Activated CD8-positive, alpha-beta memory T cell treated with anti-CD3 and anti-CD28 coated beads, Interleukin-2, amount 50 U/mL, for 4 hours (primary cell): ENCODE measurements at places on chromosomes 3 and 15.

GRCh38 chr15:70556151-70556741 is 207.1 kb downstream of the UACA start:
- no peak for DNase-seq

GRCh38 chr15:51780636-51781035 is 29.2 kb downstream of the TMOD2 start:
- DNase-seq, result no peak

DNA sequence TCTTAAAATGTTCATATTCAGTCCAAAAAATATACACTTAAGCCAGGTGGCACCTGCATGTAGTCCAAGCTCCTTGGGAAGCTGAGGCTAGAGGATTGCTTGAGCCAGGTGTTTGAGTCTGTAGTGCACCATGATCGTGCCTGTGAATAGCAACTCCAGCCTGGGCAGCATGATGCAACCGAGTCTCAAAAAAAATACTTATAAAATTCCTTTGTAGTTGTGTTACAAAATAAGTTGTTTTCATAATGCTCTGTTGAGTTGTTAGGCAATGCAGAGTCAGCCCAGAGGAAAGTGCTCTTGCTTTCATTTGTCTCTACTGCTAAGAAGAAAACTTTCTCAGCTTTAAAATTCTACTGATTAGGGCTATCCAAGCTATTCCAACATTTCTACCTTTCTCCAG is 442.8 kb upstream of the ARRDC4 start:
- no peak for DNase-seq

- no peak for DNase-seq
Measured at GRCh38 chr15:101126618-101127505, 125.0 kb downstream of the CHSY1 start.

DNA sequence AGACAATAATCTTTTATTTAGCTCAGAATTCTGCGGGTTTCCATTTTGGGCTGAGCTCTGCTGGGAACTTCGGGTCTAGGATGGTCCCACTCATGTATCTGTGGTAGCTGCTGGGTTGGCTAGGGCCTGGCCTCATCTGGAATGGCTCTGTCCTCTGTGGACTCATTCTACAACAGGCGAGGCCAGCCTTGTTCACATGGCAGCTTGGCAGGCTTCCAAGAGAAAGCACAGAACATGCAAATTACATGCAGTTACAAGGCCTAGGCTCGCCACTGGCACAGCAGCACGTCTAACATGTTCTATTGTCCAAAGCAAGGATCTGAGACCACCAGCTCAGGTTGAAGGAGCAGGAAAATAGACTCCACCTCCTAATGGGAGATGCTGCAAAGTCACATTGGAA is 431.4 kb downstream of the PDCD6IP start:
- no peak for DNase-seq

- DNase-seq, result no peak
Measured at GRCh38 chr3:38163117-38163840, 2.1 kb upstream of the OXSR1 start.

DNA sequence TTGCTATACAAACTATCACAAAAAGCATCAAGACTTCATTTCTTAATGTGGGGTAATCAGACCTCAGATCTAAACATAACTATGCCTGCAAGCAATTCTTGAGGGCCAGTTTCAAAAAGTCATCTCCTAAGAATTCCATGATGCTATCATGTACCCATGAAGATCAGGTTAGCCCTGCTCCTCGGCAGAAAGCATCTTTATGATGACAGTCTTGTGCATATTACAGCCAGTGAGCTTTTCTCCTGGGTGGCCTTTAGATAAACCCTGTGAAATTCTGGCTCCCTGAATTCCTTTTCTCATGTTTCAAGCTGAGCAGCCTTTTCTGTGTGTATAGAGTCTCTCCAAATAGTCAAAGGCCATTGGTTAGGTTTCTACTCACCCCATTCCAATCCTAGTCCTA is 201.9 kb upstream of the MCTP2 start:
- DNase-seq, result no peak

DNA sequence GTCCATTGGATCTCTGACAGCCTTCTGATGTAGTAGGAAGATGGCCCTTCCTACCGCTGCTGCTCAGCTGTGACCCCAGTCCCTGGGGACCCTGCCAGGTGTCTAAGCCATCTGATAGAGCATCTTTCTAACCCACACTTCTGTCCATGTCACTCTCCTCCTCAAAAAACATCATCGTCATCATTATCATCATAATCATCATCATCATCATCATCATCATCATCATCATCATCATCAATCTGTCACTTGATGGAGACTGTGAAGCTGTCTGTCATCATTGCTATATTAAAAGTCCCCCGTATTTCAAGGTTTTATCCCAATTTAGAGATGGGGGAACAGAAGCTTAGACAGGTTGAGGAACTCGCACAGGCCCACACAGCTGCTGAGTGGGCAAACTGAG is 75.1 kb upstream of the SLC6A11 start:
- no peak for DNase-seq

DNA sequence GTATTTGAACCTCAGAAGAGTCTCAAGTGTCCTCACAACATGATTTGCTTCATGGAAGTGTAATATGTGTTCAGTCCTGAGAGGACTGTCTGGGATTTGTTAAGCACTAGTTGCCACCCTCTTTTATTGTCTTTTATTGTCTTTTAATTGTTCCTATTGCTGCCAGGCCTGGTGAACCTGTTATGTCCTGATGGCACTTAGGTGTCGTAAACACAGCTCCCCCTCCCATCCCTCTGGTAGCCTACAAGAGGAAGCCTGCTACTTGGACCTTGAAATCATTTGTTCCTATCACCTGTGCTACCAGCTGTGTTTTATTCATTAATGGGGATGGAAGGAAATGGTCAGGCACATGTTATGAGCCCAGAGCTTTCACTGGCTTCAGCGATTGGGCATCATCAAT is 19.3 kb downstream of the CCNB2 start:
- DNase-seq, result no peak

DNA sequence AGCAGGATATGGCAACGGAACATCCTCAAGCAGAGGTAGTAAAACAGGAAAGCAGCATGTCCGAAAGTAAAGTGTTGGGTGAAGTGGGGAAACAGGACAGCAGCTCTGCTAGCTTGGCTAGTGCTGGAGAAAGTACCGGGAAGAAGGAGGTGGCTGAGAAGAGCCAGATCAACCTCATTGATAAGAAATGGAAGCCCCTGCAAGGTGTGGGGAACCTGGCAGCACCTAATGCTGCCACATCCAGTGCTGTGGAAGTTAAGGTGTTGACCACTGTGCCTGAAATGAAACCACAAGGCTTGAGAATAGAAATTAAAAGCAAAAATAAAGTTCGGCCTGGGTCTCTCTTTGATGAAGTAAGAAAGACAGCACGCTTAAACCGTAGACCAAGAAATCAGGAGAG is 14.3 kb upstream of the ZBTB47 start:
- DNase-seq, result no peak

DNA sequence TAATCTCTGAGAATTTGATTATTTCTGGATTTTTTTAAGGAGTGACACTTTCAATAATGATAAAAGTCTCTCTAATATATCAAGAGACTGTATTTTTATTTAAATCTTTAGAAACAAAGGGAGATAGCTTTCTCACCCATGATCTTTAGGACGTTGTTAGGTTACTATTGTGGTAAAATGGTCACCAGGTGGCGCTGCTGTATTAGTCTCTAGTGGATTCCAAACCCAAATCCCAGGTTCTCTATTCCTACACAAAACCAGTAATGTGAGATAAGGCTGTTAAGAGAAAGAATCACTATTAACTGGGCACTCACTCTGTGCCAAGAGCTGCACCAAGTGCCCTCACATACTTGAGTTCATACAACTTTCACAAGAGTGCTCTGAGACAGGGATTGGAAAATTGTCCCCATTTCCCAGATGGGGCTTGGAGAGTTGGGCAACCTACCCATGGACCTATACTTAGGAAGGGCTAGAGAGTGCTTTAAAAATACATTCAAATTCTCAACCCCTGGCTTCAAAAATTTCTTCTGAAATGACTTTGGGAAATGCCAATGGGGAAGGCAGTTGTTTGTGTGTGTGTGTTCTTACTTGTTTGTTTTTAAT is 593.4 kb upstream of the TGFBR2 start:
- DNase-seq, result peak; percentile 46

- no peak for DNase-seq
Measured at GRCh38 chr3:178562947-178563232, 26.7 kb downstream of the KCNMB2 start.

DNA sequence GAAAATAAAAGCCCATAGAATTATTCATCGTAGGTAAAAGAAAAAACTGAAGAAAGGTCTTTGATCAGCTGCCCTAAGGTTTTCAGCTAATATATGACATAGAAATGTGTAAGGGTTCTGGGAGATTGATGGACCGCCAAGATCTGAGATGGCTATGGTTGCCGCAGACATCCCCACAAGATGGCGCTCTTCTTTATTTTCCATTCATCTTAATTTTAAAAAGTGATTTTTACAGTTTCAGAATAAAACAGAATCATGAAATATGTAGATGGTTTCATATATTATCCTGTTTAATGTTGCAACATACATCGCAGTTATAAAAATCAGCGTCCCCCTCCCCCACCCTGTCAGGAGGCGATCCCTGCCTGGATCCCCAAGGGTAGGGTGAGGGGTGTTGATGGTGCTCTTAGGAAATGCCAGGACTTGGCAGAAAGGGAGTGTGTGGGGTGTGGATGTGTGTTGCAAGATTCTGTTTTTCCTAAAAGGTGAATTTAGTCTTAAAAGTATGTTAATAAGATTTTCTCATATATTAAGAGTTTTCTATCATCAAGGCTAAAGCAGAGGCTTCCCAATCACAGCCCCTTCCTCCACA is 68.8 kb downstream of the ANXA2 start:
- peak; percentile 20 for DNase-seq

DNA sequence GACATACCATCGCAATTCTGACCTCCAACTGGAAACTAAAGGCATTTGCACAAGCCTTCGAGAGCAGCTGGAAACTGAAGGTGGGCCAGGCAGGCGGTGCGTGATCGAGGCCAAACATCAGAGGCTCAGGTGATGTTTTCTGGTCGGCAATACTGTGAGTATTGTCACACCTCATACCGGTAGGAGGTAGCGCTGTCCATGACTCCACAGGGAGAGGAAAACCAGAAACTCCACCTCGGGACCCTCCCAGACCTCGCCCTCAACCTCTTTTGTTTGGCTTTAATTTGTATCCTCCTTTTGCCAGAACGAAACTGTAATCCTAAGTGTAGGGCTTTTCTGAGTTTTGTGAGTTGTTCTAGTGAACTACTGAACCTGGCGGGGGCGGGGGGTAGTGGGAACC is 43.6 kb downstream of the LDHAL6B start:
- DNase-seq, result no peak

GRCh38 chr3:80993241-80993945 is 768.1 kb downstream of the GBE1 start:
- DNase-seq, result no peak

DNA sequence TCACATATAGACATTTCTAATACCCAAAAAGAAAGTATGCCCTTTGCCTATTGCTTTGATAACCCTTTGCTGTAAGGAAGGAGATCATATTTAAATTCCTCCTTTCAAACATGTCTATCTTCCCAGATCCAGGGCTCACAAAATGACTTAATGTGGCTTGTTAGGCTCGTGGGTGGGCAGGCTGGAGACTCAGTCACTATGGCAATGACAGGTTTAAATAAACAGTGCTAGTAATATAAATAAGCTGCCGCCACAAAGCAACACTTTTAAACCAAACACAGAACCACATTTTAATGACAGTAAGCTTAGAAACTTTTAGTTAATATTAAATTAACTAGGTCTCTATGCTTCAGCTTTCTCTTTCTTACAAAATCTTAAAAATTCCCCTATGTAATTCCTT is 616.0 kb upstream of the NAALADL2 start:
- DNase-seq, result no peak

- no peak for DNase-seq
Measured at GRCh38 chr15:64213646-64214045, 50.8 kb upstream of the PPIB start.

DNA sequence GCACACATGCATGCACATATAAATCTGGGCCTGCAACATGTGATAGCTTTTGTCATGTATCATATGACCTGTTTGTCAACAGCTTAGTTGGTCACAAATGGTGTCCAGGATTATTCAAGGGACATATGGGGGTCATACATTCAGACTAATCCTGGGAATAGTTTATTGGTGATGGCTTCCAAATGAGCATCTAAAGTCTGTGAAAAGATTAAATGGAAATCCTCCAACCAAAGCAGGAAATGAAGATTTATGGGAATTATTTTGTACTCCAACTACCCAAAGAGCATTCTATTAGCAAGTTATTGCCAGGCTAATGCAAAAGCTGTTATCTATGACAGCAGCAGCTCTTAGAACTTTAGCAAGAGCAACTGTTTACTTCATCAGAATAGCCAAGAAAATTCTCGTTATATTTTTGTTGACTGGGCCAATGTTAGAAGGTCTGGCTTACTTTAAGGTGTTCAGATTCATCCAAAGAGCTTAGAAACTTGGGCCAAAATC is 7.1 kb downstream of the FSTL1 start:
- no peak for DNase-seq

DNA sequence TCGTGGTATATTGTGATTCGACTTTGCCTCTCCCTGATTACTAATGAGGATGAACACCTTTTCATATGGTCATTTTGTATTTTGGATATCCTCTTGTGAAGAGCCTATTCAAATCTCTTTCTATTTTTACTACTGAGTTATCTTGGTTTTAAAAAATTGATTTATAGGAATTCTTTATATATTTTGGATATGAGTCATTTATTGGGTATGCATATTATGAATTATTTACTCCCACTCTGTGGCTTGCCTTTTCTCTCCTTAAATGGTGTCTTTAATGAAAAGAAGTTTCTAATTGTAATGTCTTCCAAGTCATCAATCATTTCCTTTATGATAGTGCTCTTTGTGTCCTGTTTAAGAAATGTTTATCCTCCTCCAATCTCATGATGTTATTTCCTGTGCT is 191.5 kb upstream of the DPH6 start:
- no peak for DNase-seq

- DNase-seq, result no peak
Measured at GRCh38 chr3:189158034-189158433, 13.7 kb upstream of the TPRG1 start.

GRCh38 chr15:38532728-38533127 is 31.9 kb downstream of the RASGRP1 start:
- DNase-seq, result no peak

- DNase-seq, result no peak
Measured at GRCh38 chr15:45169608-45170480, 17.9 kb downstream of the SHF start.

DNA sequence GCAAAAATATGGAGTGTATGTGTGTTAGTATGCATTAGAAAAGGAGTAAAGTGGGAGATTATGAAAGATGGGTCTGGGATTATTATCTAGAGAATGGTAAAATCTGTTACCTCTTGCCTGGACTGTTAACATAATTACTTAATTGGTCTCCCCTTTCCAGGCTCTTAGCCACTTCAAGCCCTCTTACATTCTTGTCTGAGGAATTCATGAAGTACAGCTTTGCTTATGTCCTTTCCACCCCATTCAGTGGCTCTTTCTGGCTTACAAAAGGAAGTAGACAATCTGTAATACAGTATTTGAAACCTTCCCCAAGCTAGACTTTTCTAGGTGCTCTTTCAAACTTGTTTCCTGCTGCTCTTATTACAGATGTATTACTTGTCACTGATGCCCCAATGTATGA is 129.8 kb downstream of the MBNL1 start:
- no peak for DNase-seq

- DNase-seq, result no peak
Measured at GRCh38 chr15:68464448-68465090, 32.6 kb upstream of the ITGA11 start.

GRCh38 chr15:91854639-91854990 is 1.1 kb downstream of the SLCO3A1 start:
- peak; percentile 29 for DNase-seq
